ENCODE measurements at places on chromosomes 7 and 10.

- no peak for DNase-seq
These were observed 25.0 kb downstream of the ZDHHC6 start for GRCh38 chr10:112421731-112422130.

DNA sequence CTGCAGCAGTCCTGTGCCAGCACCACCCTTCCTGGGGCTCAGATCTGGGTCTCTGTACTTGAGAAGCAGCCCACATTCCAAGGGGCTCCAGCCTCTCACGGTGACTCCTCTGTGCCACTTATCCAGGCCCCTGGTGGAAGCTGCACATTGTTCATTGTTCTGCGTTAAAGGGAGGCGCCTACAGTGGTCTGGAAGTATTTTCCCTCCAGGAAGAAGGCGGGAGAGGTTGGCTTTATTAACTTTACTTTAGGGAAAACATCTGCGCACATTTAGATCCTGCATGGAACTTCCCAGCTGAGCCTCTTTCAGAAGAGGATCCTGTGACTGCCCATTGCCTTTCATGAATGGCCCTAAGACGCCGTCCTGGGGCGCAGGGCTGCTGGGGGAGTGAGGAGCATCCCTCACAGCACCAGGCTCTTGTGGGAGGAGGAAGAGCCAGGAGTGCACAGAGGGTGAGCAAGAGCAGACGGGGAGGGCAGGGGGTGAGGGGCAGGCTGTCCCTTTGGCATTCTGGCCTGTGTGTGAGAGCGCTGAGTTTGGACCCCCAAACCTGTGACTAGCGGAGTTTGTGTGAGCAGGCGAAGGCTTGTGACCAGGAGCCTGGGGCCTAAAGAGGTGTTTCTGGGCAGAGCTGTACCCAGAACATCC is 98.6 kb upstream of the BTBD16 start:
- DNase-seq = no peak

DNA sequence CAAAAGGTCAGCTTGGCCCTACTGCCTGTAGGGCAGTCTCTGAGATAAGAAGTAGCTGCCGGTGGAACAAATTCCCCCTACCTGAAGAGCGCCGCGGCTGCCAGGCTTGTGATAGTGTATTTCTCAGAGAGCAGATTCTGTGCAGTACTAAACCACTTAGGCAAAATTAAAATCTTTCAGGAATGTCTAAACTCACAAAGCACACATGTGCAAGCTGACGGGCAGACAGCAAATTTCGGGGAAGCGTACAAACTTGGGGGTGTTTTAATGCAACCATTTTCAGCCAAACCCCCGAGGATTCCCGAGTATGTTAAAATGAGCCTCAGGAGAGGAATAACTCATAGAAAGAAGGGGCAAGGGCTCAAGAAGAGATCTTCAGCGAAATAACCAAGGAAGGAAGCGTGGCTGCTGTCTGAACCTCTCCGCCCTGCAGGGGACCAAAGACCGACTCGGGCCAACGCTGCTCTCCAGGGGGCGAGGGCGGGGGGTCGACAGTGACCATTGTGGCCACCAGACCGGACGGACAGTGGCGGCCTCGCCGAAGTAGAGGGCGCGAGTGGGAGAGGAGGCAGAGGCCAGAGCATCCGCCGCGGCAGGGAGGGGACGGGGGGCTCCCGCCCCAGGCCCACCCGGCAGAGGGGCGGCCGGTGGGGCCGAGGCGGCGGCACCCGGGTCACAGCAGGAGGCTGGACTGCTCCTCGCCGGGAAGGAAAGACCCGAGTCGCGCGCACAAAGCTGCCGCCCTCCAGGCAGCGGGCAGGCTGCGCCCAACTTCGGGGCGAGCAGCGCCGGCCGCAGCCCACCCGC is 819 bp downstream of the HYCC1 start:
- DNase-seq = no peak

DNA sequence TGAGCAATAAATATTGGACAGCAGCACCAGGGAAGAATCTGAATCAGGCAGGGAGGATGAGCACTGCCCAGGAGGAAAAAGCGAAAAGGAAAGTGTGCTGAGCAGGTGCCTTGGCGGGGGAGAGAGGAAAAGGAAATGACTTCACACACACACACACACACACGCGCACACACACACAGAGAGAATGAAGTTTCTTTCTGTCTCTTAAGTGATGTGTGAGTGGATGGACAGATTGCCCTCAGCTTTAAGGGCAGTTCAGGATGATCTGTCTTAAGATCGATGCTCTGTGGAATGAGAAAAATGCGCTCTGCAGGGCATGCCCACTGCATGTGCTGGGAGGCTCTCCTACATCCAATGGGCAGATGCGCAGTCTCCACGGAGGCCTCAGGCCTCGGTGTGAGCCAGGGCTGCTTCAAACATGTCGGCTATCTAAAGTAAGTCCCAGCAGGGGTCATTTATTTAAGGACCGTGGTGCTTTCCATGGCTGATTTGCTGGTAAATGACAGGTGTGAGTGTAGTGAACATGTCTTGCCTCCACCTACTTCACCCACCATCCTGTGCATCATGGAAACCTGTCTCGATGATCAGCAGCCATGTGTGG is 2.5 kb upstream of the ACBD5 start:
- peak; percentile 71 for DNase-seq

DNA sequence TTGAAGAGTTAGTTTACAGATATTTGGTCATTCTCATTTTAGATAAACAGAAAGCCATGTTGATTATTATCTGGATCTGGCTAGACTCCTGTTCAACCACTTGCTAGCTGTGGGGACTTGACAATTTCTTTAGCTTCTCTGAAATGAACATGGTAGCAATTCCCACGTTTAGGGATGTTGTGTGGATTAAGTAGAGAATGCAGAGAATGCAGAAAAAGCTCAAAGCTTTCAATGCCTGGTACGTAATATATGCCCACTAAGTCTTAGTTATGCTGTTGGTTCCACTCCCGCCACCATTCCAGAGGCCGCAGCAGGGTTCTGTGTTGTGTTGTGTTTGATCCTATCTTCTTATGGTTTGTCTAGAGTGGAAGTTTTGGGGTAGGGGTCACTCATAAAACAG is 39.2 kb upstream of the RPA3 start:
- DNase-seq = no peak

DNA sequence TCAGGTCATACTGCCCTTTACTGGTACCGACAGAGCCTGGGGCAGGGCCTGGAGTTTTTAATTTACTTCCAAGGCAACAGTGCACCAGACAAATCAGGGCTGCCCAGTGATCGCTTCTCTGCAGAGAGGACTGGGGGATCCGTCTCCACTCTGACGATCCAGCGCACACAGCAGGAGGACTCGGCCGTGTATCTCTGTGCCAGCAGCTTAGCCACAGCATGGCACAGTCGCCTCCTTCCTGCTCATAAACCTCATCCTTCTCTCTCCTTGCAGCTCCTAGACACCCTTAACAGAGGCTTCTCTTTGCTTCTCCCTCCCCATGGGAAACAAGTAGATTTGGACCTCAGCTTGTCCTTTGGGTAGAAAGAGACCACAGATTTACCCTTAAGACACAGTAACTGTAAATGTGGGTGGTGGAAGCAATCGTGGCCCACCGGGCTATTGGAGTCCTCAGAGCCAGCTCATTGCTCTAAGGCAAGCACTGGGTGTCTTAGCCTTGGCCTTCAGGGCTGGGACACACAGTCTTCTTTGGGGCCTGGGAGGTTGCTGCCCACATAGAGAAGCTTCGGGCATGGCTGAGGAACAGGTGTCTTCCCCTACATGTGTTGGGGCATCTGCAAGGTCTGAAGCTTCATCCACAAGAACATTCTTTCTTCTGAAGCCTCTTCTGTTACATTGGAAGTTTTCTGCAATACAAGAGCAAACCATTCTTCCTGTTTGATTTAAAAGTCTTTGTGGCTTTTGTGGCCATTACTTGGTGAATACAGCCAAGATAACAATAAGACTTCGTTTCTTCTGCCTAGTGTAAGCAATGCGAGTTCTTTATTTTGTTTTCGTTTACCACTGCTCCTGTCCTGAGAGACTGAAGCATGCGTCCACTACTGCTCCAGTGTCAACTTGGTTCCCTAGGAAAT is 95.5 kb upstream of the PRSS58 start:
- DNase-seq = no peak

GRCh38 chr10:42753126-42753506 is 29.5 kb upstream of the BMS1 start:
- peak; percentile 52 for DNase-seq

- DNase-seq = no peak
These were observed 31.3 kb downstream of the LAMB1 start for GRCh38 chr7:107971613-107972012.

DNA sequence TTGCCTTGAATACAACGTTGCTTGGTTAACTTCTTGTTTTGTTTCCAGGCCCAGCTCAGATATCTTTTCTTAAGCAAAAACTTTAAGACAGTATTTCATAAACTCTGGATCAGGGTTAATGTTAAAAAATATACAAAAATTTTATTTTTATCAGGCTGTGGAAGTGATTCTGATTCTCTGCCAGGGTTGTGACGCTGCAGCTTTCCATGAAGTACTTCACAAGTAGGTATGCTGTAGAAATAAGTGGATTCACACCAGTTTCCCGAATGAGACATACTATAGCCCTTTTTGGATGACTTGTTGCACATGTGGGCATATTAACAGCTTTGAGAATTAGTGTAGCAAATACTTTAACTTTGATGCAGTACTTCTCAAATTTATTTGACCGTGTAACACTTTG is 70.1 kb downstream of the CDK14 start:
- no peak for DNase-seq

DNA sequence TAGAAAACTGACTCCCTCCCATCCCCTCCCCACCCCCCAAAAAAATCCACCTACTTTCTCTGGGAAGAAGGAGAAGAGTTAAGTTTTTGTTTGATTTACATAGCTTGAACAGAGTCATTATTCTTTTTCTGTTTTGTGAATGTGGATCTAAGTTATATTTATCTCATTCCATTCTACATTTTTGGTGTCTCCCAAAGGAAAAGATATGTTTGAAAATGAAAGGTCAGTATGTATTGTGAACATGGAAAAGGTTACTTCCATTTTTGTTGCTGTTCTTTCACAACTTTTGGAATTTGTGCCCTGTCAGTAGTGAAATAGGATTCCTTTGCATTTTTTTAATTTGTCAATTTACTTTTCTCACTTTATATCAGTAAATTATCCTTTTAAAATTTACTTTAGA is 547.9 kb downstream of the SUGCT start:
- no peak for DNase-seq

DNA sequence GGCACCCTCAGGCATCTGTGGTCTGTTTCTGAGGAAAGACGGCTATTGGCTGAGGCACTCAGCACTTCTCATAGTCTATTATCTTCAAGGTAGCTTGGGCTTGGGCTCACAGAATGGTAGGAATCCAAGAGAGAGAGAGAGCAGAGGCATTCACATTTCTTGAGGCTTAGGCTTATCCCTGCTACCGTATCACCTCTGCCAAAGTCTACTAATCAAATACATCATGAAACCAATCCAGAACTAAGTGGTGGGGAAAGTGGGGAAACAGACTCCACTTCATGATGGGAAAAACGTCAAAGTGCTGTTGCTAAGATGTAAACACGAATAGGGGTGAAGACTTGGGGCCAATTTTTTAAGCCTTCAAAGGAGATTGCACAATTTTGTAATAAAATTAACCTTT is 271.1 kb upstream of the SEMA3D start:
- no peak for DNase-seq

DNA sequence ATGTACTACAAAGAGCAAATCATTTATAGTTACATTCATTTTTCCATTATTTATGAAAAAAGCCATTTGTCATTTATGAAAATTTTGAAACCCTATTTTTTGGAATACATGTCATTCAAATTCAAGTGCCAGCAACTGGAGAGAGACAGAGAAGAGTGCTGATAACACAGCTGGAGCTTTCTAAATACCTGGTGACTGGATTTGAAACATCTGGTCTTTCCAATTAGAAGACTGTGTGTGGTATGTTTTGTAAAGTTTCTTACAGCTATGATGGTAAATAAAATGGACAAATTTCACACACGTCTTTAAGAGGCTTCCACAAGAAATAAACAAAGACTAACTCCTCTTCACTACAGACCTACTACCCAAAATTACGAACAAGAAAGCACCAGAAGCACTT is 56.8 kb downstream of the CHCHD3 start:
- no peak for DNase-seq

- no peak for DNase-seq
These were observed 61.2 kb downstream of the CDCA7L start for GRCh38 chr7:21884496-21884895.

- no peak for DNase-seq
These were observed 106.7 kb upstream of the ITGB1 start for GRCh38 chr10:33064706-33065105.

GRCh38 chr7:40833888-40834234 is 699.1 kb downstream of the SUGCT start:
- DNase-seq = no peak

DNA sequence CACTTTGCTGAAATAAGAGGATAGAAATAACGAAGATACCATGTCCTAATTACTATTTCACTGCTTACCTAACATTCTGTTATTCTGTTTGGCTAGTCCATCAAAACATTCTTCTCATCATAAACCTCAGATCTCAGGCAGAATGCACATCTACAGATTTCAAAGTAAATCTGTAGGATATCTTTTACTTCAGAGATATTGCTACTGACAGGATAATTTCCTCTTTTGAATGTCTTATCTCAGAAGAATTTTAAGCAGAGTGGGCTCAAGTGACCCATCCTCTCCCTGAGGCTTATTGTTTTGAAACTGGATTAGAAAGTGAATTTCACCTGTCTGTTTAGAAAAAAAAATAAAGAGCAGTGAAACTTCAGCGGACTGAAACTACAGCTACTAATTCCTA is 83.6 kb downstream of the SEMA3C start:
- DNase-seq = no peak

GRCh38 chr10:69846293-69846921 is 44.7 kb downstream of the COL13A1 start:
- DNase-seq = no peak

- no peak for DNase-seq
These were observed 32.3 kb upstream of the ARL4A start for GRCh38 chr7:12655161-12655560.

DNA sequence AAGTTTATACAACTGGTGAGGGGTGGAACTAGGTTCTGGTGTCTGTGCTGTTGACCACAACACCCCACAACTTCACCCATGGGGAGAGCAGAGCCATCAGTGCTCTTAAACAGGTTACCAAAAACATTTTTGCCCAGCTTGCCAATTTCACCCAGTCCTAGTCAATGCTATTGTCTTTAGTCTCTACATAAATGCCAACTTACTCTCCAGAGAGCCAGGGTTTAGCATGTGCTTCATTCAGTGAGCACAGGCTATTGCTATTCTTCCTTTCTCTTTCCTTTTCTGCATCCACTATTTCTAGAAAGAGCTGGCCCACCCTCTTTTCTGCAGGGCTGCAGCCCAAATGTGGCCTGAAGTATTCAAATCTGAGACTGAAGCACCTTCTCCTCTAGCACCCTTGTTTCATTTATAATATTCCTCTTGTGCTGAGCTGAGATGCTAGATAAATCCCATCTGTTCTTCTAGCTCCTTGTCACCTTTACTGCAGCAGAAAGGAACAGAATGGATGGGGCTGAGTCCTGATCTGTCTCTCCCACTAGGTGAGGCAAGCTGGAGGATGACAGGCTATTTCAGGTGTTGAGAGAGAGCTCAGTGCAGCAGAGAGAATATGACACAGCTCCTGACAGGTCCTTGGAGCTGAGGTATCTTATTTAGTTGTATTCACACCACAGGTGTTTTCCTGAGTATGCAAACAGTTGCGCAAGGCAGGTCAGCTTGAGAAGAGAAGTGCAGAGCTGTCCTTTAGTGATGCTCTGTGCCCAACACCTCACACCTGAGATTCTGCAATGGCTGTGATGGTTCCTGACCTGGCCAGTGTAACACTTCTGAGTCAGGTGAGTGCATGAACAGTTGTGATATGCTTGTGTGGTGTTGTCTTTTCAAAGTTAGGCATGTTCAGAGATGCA is 819.2 kb downstream of the CCSER2 start:
- DNase-seq = no peak

- DNase-seq = peak; percentile 26
These were observed 119.9 kb downstream of the TFEC start for GRCh38 chr7:115910541-115911164.

- DNase-seq = no peak
These were observed 1.0 kb downstream of the IGFBP3 start for GRCh38 chr7:45919993-45920459.

All from right renal pelvis (tissue), 4 donors.